ENCODE measurements at places on chromosomes 3 and 15.
A peak's percentile ranks its signal among the peaks of the same experiment; 100 is the strongest.

DNA sequence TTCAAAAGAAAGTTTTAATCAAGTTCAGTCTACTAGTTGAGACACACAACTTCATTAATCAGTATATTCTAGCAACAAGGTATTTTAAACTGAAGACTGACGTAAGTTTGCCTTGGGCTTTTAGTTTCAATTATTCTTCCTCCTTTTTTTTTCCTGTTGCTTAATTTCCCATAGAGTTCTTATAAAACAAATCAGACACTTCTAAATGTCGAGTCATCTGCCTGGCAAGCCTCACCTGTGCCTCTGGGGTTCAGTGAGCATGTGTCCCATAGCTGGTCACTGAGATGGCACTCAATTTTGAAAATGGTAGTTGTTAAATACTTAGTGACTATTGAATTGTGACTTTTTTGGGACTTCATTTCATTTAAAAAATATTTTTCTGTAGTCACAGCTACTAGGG lies 27.4 kb downstream of the NKIRAS1 start:
- no peaks in the 10 kb centered on the region for H3K27me3 ChIP-seq
- peak overlapping the region; percentile 50 for H3K27ac ChIP-seq
- H3K4me1 ChIP-seq, result no peaks in the 10 kb centered on the region
- DNase-seq, result no peak
- no peaks in the 10 kb centered on the region for H3K36me3 ChIP-seq
- H3K4me3 ChIP-seq, result no peak overlapping the region

- DNase-seq, result no peak
- no peak overlapping the region for H3K27ac ChIP-seq
- no peaks in the 10 kb centered on the region for H3K36me3 ChIP-seq
- H3K4me3 ChIP-seq, result no peak overlapping the region
Measured at GRCh38 chr3:13217736-13218540, 144.7 kb upstream of the IQSEC1 start.

DNA sequence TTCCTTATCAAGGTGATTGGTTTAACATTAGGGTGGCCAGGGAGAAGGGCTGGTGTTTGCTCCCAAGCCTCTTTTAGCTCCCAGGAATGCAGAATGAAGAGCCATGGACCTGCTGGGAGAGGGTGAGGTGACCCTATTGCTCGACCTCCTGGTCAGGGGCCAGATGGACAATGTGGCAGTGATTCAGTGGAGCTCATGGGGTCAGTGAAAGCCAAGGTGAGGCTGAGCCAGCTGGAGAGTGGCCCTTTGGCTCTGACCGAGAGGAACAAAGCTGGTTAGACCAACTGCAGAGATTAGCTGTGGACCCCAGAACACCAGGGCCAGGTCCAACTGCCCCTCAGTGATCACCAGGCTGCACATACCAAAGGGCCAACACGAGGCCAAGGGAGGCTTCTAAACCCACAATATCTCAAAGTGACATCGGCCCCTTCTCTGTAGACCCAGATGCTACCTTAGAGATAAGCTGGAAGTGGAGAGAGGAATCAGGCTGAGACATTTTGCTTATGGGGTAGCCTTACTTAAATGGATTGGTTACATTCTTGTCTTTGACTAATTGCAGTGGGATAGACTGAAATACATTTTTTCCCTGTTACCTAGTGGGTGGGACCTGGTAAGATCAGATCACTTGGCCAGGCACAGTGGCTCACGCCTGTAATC lies 15.8 kb upstream of the BTBD1 start:
- DNase-seq, result no peak
- H3K4me1 ChIP-seq, result no peaks in the 10 kb centered on the region

- no peak overlapping the region for H3K4me3 ChIP-seq
- no peak overlapping the region for H3K27ac ChIP-seq
- H3K27me3 ChIP-seq, result no peaks in the 10 kb centered on the region
- no peaks in the 10 kb centered on the region for H3K36me3 ChIP-seq
- no peak for DNase-seq
- H3K4me1 ChIP-seq, result no peaks in the 10 kb centered on the region
Measured at GRCh38 chr3:134106580-134106979, 76.9 kb upstream of the SLCO2A1 start.

GRCh38 chr3:177338697-177339219 lies 141.5 kb upstream of the TBL1XR1 start:
- no peak for DNase-seq
- no peak overlapping the region for H3K4me3 ChIP-seq
- H3K36me3 ChIP-seq, result no peaks in the 10 kb centered on the region
- no peaks in the 10 kb centered on the region for H3K27me3 ChIP-seq

DNA sequence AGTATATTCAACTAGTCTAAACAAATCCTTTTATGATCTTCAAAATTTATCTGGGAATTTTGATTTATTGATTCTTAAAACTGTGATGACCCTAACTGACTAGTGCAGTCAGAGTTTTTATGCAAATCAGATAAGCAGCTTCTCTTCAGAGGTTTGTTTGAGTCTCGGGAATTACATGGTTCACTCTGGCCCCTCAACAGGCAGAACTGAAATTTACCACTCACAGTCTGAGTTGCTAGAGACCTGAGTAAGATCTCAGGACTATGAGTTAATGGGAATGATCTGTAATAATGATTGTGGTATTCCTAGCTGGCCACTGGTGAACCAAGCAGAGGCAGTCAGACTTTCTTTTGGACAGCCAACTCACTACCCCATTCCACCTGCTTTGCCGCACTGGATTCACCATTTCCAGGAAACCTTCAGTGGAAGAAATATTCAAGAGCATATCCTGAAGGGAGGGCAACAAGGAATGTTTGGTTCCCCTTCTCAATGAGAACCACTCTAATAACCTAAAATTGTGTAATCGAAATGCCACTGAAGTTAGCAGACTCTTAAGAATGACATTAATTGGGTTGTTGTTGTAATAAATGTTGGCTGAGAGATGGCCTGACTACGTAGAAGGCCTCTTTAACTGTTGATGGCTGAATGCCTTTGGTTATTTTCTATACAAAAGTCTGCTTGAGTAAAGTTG lies 11.5 kb upstream of the DNAJC13 start:
- H3K36me3 ChIP-seq, result no peaks in the 10 kb centered on the region
- H3K4me1 ChIP-seq, result no peaks in the 10 kb centered on the region
- no peak overlapping the region for H3K27ac ChIP-seq
- no peak overlapping the region for H3K4me3 ChIP-seq
- DNase-seq, result no peak
- H3K27me3 ChIP-seq, result no peaks in the 10 kb centered on the region

DNA sequence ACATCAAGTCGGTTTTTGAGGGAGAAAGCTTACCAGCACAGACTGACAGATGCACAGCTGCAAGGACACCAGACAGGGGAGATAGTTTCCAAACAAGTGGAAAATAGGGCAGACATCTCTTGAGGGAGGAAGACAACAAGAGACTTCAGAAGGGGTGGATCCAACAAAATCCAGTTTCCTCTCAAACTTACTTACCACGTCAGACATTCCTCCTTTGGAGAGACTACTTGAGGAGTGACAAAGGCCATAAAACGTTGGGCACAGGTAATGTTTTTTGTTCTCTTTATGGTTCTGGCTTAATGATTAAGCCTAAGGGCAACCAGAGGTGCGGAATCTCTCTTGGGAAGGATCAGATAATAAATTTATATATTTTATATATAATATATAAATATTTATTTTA lies 76.1 kb downstream of the CD200 start:
- no peak overlapping the region for H3K27ac ChIP-seq
- H3K4me3 ChIP-seq, result no peak overlapping the region
- H3K4me1 ChIP-seq, result no peaks in the 10 kb centered on the region
- DNase-seq, result no peak
- H3K36me3 ChIP-seq, result no peaks in the 10 kb centered on the region

GRCh38 chr15:38259134-38259533 lies 6.5 kb downstream of the SPRED1 start:
- no peak overlapping the region for H3K27ac ChIP-seq
- H3K36me3 ChIP-seq, result no peaks in the 10 kb centered on the region
- DNase-seq, result no peak
- H3K4me3 ChIP-seq, result no peak overlapping the region
- H3K27me3 ChIP-seq, result no peaks in the 10 kb centered on the region

DNA sequence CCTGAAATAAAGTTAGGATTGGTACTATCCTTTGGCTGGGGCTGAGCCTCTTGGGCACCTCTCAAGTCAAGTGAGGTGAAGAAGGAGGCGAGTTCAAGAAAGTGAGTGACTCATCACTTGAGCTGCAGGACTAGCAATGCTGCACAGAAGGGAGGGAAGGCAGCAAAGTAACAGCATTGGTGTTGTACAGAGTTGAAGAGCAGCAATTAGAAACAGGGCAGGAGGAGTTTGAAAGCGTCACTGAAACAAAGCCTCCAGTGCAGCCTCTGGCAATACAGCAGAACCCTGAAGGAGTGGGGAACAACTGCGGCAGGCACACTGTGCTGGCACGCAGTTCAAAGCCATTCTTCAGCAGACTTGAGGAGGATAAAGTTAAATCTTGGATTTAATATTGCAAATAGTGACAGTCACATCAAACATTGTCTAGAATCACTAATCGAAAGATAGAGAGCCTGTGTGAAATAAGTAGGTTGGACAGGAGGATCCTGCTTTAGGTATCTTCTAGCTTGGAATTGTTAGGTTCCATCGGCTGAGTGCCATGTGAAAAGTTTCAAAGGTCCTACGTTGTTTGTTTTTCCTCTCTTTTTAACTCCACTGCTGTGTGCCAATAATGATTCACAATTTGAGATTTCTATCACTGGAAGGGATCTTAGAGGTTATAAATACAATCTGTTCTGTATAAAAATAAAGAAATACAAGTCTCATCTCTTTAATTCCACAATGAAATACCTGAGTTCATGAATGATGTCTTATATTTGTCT lies 479.8 kb downstream of the NAALADL2 start:
- DNase-seq, result no peak
- H3K27me3 ChIP-seq, result no peaks in the 10 kb centered on the region
- no peaks in the 10 kb centered on the region for H3K4me1 ChIP-seq
- H3K36me3 ChIP-seq, result no peaks in the 10 kb centered on the region
- H3K27ac ChIP-seq, result peak overlapping the region; percentile 59
- no peak overlapping the region for H3K4me3 ChIP-seq
